SK-MEL-5 (cell line): ENCODE measurements at places on chromosomes 13 and 19. TPM values are rescaled to one million over a fixed set of nuclear protein-coding genes. Genes with fewer than 3 reads are reported as not detected.

DNA sequence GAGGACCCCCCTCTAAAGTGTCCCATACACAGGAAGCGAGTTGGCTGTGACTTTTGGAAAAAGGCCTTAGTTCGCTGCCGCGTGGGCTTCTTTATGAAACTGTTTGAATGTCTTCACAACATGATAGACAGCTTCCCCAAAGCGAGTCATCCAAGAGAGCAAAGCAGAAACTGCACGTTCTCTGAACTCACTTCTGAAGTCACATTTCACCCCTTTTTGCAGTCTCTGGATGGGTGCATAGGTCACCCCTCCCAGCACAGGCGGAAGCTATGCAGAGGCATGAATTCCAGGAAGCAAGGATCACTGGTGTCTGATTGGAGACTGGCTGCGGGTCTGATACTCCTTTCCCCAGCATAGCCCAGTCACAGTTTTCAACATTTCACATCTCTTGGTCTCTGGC is 10.6 kb downstream of the GPI start:
- no peak for DNase-seq

GRCh38 chr13:73336773-73337172 is 278.0 kb downstream of the KLF5 start:
- DNase-seq: peak; percentile 14

GRCh38 chr13:99540530-99540929 is 39.3 kb downstream of the TM9SF2 start:
- DNase-seq: no peak

DNA sequence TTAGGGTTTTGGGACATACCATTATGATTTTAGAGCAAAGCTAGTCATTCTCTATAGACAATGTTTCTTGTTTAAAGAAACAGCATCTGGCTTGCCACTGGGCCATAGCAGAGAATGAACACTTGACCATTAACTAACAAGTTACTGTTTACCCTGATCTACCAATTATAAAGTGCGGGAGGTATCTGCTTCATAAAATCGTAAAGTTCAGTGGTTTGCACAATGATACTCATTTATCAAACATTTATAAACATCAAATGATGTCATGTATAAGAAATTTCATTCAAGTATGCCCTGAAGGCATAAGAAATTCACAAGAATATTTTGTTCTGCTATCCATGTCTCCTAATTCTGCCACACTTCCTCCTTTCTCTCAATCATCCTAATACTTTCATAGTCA is 139.2 kb downstream of the PCDH20 start:
- peak; percentile 3 for DNase-seq

The MPV17L2 gene
- total RNA-seq: 17.4 and 18.0 TPM in 2 replicates

- DNase-seq: no peak
These were observed 566 bp downstream of the MPV17L2 start for GRCh38 chr19:18193388-18194180.

GRCh38 chr19:46945694-46946489 is 73.7 kb upstream of the NPAS1 start:
- DNase-seq: no peak

The C13orf42 gene
- not detected in 2 replicates for total RNA-seq

GRCh38 chr19:8034178-8034525 is 18.4 kb upstream of the CCL25 start:
- DNase-seq: no peak

The PRTN3 gene
- not detected in 2 replicates for total RNA-seq

The OR4F17 gene
- not detected in 2 replicates for total RNA-seq

GRCh38 chr13:113152984-113153809 is 5.3 kb upstream of the PROZ start:
- DNase-seq: no peak

DNA sequence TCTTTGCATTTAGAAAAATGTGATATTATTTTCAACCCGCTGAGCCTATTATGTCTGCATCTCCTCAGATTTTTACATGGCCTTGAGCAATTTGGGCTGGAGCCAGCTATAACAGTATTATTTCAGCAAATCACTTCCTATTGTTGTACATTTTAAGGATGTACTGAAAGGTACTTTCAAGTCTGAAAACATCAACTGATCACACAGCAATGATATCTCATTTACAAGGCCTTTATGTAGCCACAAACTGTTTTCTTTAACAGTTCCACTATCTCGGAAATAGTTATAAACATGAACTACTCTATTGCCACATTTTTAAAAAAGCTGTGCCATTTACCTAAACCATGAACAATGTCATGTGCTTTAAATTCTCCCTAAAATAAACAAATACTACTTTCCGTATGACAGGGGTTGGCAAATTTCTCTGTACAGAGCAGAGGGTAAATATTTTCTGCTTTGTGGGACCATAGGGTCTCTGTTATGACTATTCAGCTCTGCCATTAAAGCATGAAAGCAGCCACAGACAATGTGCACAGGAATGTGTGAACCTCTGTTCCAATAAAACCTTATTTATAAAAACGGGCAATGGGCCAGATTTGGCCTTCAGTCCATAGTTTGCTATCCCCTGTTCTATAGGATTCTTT is 560.4 kb downstream of the GPC6 start:
- DNase-seq: no peak

The BCL3 gene
- 2.7 and 3.7 TPM in 2 replicates for total RNA-seq

- no peak for DNase-seq
These were observed 10.6 kb downstream of the POU2F2 start for GRCh38 chr19:42121656-42122069.

DNA sequence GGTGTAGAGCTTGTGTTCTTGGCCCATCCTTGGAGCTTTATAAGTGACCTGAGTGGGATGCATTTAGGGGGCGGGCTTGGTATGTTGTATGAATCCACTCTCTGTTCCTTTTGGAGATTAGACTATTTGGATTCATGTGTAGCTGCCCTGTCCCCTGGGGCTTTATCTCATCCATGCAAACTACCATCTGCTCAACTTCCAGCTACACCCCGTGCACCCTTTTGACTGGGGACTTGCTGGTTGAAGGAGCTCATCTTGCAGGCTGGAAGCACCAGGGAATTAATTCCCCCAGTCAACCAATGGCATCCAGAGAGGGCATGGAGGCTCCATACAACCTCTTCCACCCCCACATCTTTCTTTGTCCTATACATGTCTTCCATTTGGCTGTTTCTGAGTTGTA is 6.1 kb downstream of the CLEC4M start:
- no peak for DNase-seq

GRCh38 chr13:106796280-106797047 is 228.5 kb upstream of the ARGLU1 start:
- no peak for DNase-seq

The ZNF578 gene
- total RNA-seq: 0.43 and 0.95 TPM in 2 replicates

DNA sequence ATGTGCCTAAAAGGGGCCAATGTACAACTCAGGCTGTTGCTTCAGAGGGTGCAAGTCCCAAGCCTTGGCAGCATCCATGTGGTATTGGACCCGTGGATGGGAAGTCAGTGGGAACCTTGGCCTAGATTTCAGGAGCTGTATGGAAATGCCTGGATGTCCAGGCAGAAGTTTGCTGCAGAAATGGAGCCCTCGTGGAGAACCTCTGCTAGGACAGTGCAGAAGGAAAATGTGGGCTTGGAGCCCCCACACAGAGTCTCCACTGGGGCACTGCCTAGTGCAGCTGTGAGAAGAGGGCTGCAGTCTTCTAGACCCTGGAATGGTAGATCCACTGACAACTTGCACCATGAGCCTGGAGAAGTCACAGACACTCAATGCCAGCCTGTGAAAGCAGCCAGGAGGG is 28.5 kb downstream of the GPC5 start:
- DNase-seq: no peak

GRCh38 chr13:102726430-102726829 is 31.6 kb upstream of the METTL21C start:
- DNase-seq: peak; percentile 58

GRCh38 chr13:52003541-52003940 is 7.7 kb downstream of the ATP7B start:
- DNase-seq: no peak

DNA sequence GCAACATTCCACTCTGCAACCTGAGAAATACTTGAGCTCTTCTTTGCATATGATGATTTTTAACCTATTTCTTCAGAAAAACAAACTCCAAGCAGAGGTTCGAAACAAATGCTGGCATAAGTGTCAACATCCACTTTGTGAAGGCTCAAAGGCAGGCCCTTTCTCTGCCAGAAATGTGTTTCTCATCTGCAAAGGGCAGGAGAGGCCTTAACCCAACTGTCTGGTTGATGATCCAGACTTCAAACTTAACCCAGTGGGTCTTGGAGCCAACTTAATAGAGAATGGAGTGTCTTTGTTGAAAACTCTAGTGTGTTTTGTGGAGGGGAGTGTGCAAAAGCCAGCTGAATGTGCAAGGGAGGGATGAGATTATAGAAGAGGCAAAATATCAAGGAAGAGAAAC is 28.3 kb upstream of the ZNF507 start:
- no peak for DNase-seq

- peak; percentile 42 for DNase-seq
These were observed 943 bp downstream of the SLAIN1 start for GRCh38 chr13:77698201-77699058.

DNA sequence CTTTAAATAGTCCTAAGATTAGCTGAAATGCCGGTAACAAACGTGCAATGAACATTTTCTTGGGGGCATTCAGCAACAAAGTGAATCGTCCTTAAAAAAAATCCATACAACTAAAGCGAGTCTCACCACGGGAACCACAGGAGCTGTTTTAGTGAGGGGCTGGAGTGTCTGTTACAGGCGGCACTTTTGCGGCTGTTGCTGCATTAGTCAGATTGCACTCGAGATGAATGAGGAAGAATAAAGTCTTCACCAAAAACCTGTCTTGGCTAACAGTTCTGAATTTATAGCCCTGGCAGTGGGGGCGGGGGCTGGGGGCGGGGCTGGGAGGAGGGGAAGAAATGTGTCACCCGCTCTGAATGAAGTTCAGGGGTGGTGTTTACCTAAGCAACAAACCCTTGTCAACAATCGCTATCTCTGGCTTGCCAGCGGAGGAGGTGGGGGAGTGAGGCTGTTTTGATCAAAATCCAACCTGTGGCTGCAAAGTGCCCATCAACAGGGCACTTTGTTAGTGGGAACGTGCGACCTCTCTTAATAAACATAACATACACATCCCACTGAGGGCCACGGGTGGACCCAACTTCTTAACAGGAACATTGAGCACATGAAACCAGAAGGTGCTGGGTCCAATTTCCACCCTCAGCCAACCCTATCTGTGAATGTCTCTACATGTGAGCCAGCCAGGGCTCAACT is 44.5 kb downstream of the RFX2 start:
- no peak for DNase-seq

GRCh38 chr19:33727331-33727998 is 69.2 kb upstream of the KCTD15 start:
- DNase-seq: no peak
